ENCODE measurements at places on chromosomes 3 and 15. TPM values are rescaled to one million over a fixed set of nuclear protein-coding genes. Genes with fewer than 3 reads are reported as not detected.

Gene FES
- 0.78 TPM for total RNA-seq

Gene SLC2A2
- 0.17 TPM for total RNA-seq

Gene BOC
- total RNA-seq = 56.6 TPM

Gene ZNF620
- total RNA-seq = 5.9 TPM

Gene USP50
- not detected for total RNA-seq

Gene RBP2
- total RNA-seq = 1.3 TPM

Gene OSBPL10
- 1.9 TPM for total RNA-seq

Gene GOLGA8G
- 0.83 TPM for total RNA-seq

Gene LRRC2
- total RNA-seq = 0.53 TPM

Gene CPA3
- total RNA-seq = not detected

Gene GPR87
- 1.1 TPM for total RNA-seq

Gene KBTBD13
- 0.34 TPM for total RNA-seq

Gene RAB27A
- 3.4 TPM for total RNA-seq

Gene WDR93
- 2.6 TPM for total RNA-seq

Gene CCNL1
- total RNA-seq = 91.5 TPM

Gene GCNT3
- total RNA-seq = 75.5 TPM

Gene CKMT1A
- total RNA-seq = 4.8 TPM

Gene BNC1
- 0.31 TPM for total RNA-seq

Gene IL5RA
- total RNA-seq = 1.6 TPM
